Left kidney (tissue), 8 donors: ENCODE measurements at places on chromosomes 7 and 10. TPM values are rescaled to one million over a fixed set of nuclear protein-coding genes. Genes with fewer than 3 reads are reported as not detected.

DNA sequence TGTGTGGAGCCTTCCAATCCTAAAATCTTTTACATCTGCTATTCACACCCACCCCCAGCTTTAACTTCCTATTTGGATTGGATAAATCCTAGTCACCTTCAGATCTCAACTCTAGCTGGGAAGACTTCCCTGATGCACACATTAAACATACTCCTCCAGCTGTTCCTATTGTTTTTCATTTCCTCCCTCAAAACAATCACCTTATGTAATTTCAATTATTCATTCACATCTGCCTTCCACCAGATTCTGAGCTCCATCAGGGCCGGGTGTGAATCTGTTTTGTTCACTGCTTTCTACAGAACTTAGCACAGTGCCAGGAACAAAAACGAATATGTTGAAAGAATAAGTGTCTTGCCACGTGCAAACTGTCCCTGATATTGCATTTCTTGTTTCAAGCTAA, 497.4 kb downstream of the PLXDC2 start:
- DNase-seq = no peak

DNA sequence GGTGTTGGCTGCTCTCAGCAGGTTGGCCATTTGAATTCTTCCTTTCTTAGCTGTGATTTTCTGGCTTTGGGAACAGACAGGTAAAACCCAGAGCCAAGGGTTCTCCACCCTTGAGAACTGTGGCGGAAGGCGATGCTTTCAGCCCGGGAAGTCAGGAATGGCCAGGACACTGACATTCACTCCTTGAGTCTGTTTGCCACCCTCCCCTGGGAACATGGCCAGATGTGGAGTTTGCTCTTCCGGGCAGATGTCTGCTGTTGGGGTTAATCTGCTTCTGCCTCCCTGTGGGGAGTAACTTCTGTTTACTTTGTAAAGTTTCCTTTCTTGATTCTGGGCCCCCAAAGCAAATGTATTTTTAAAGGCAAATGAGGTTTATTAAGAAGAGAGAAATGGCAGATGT, 17.7 kb downstream of the GATA3 start:
- DNase-seq = no peak

Gene SIRT1
- polyA plus RNA-seq = 42.1 TPM

Gene TMEM270
- polyA plus RNA-seq = 0.27 TPM

Gene NDUFA5
- polyA plus RNA-seq = 228 TPM

DNA sequence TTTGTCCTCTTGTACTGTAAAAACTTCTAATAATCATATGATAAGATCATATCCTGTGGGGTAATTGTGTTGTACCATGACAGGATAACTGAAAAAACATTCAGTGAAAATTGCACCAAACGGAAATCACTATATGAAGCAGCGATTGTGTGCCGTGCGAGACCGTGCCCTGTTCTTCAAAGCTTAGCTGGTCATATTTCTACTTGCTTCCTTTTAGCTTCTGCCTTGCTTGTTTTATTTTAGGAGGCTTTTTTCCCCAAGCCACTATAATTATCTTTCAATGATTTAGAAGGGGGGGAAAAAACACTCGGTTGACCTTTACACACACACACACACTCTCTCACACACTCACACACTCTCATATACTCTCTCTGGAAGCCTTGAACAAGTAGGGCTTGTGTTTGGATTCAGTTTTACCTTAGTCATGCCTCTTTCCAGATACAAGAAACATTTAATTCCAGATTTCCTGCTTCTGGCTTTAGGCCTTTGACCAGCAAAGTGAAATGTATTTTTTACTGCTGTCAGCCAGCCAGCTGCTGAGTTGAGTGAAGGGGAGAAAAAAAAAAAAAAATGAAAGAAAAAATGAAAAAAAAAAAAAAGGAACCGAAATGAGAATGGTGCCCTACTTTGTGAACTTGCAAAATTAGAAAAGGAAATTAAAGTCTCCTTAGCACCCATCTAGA, 181.4 kb downstream of the ARID5B start:
- no peak for DNase-seq
